ENCODE measurements at places on chromosomes 6 and 20.

DNA sequence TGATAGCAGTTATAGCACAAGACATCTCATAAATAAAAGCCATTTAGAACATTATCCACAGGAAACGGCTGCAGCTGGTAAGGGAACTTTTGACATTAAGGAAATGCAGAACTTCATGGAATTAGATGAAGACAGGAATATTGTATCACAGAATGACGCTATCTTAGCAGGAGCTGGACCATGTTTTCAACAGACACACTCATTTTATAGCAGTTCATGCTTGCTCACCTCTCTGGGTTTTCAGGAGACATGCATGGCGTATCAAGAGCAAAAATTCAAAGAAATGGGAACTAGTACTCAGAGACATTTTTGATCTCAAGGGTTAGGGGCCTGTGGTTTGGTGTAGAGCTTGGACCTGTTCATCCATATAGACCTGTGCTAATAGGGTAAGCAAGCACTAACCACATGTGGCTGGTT is 125.0 kb downstream of the FYN start:
- no peak for DNase-seq

GRCh38 chr6:100512203-100512862 is 47.6 kb upstream of the SIM1 start:
- no peak for DNase-seq

GRCh38 chr20:6046432-6046831 is 7.4 kb downstream of the LRRN4 start:
- DNase-seq, result no peak

DNA sequence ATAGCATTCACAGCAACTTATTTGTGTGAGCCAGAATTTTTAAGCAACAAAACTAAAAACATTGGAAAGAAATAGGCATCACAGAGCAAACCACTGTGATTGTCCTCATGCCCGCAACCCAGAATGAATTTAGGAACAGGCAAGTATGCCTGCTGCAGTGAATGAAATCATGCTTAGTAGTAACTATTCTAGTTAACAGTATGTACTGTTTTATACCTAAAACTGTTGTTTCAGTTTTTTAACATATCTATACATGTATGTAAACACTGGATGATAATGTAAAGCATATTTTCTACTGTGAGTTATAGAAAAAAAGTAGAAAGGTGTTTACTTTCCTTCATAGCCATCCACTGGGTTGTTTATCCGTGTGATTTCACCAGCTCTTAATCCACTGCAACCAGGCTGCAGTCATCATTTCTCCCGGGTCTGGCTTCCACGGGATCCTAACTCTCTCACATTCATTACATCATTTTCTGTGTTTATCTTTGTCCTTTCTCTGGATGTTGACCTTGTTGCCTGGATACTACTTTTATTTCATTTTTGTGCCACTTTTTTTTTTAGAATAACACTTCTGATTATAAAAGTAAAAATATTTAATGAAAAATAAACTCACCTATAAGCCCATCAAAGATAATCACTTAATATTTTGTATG is 3.6 kb upstream of the ARFGEF3 start:
- no peak for DNase-seq

All from aorta (tissue), 5 donors.